ENCODE measurements at places on chromosomes 6 and 20.

DNA sequence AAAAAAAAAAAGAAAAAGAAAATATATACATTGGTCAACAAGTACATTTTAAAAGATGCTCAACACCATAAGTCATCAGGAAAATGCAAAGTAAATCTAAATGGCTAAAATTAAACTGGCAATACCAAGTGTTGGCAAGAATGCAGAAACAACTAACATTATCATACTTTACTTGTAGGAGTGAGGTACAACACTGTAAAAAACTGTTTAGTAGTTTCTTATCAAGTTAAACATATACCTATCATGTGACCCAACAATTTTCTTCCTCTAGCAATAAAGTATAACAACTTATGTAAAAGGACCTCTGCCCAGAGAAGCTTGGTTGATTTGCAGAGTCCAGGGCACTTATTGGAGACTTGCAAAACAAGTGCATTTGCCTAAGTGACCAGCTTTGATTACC is 40.4 kb downstream of the LMBRD1 start:
- no peak for DNase-seq

- peak; percentile 14 for DNase-seq
Observed at GRCh38 chr6:169583886-169584541, 117.8 kb downstream of the WDR27 start.

GRCh38 chr6:126072172-126072571 is 85.8 kb downstream of the TRMT11 start:
- no peak for DNase-seq

DNA sequence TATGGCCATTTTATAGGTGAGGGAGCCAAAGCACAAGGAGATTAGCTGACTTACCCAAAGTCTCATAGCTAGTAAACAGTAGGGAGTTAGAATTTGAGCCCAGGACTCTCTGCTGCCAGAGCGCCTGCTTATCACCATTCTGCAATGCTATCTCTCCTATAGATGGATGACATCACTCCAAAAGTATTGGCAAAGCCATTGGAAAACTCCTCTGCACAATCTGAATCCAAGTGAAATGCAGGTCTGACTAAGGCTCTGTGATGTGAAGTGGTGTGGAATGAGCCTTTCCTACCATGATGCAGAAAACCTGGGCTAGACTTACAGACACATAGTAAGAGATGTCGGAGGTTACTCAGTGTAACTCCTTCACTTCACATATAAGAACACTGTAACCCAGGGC is 106.3 kb downstream of the GRM1 start:
- no peak for DNase-seq

DNA sequence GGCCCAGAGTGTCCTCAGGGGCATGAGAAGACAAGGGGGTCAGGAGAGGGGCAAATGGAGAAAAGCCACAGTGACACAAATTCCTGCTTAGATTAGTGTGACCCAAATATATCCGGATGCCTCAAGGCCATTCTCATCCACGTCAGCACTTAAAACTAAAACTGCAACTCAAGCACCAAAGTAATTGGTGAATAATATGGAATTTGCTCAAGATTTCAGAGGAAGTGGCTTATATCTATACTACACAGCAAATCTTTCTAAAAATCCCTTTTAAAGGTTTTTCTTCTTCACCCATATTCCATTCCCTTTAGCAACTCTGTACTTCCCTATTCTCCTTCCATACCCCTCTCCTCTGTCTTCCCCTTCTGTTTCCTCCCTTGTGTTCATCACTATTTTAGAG is 15.2 kb downstream of the DEF6 start:
- no peak for DNase-seq

GRCh38 chr6:150667977-150668716 is 68.5 kb downstream of the PLEKHG1 start:
- DNase-seq, result no peak

GRCh38 chr20:55232647-55233046 is 757.3 kb downstream of the DOK5 start:
- DNase-seq, result no peak

GRCh38 chr6:3039384-3039783 is 28.9 kb upstream of the RIPK1 start:
- no peak for DNase-seq

GRCh38 chr20:10067321-10067720 is 32.5 kb downstream of the ANKEF1 start:
- DNase-seq, result no peak

DNA sequence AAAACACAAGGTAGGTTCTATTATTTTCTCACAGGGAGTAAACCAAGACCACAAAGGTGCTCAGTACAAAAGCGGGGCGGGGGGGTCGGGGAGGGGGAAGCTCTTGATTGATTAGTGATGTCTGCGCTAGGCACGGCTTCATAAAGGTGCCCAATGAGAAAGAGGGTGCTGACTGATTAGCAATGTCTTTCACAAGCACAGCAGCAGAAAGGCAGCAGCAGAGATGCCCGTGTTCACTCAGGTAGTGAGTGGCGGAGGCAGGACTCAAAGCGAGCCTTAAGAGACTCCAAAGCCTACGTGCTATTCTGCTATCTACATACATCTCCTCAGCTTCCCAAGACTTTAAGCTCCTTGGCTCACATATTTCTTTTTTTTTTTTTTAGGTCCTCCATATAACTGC is 20.3 kb downstream of the NFATC2 start:
- DNase-seq, result no peak

DNA sequence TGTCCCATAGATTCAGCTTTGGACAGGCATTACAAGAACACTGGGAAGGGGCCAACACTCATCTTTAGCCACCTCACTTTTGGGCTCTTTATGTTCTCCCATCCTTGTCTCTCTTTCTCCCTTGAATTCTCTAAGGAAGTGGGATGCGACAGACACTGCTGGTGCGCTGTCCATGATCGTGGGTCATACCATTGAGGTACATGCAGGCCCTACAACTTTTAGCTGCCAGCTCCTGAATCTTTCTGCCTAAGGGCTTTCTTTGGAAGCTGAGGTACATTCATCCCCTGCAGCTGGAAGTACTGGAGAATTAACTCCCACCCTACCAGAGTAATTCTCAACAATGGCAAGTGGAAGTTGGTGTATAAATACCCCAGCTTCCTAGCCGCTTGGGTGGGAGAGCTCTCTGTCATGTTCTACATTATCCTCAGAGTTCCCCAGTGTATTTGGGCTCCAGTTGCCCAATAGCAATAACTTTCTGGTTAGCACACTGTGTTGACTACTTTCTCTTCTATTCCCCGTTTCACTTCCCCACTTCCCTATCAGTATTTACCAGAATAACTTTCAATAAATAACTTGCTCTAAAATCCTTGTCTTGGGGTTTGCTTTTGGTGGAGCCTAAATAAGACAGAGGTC is 309.4 kb upstream of the RNF24 start:
- no peak for DNase-seq

DNA sequence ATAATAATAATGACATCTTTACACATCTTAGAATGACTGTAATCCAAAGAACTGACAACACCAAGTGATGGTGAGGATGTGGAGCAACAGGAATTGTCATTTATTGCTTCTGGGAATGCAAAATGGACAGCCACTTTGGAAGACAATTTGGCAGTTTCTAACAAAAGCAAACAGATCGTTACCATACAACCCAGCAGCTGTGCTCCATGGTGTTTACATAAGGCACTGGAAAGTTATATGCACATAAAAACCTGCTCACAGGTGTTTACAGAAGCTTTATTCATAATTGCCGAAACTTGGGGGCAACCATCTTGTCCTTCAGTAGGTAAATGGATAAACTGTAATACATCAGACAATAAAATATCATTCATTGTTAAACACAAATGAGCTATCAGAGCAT is 18.3 kb upstream of the ASF1A start:
- no peak for DNase-seq

DNA sequence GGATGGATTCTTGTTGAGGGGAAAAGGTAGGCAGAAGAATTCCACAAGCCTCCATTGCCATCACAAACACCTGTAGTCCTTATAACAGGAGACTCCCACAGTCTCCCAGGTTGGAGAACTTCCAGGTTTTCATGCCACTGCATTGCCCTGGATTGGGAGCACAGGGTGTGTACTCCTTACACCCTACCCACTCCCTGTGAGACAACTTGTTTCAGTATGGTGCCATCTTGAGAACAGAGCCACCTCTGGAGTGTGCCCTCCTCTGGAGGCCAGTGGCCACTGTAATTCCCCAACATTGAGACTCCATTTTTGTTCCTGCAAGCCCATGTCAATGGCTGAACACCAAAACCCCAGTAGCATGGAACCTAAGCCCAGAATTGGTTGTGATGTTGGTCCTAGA is 123.5 kb upstream of the LAMA2 start:
- DNase-seq, result no peak

- DNase-seq, result no peak
Observed at GRCh38 chr6:125806813-125807212, 16.1 kb downstream of the NCOA7 start.

DNA sequence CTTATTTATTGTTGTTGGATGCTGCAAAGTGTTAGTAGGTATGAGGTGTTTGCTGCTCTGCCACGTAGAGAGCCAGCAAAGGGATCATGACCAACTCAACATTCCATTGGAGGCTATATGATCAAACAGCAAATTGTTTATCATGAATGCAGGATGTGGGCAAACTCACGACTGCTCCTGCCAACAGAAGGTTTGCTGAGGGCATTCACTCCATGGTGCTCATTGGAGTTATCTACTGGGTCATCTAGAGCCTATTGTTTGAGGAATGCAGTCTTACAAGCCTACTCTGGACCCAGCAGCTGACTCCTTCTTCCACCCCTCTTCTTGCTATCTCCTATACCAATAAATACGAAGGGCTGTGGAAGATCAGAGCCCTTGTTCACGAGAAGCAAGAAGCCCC is 12.1 kb downstream of the MICB start:
- no peak for DNase-seq

DNA sequence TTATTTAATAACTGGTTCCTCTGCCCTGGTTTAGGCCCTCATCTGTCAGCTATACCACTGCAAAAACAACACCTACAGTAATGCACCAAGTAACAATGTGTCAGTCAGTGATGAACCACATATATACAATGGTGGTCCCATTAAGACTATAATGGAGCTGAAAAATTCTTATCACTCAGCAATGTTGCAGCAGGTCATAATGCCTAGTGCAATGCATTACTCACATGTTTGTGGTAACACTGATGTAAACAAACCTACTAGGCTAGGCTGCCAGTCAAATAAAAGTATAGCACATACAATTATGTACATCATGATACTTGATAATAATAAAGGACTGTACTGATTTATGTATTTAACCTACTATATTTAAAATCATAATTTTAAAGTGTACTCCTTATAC is 31.3 kb downstream of the RARS2 start:
- no peak for DNase-seq

- DNase-seq, result no peak
Observed at GRCh38 chr20:9329355-9330101, 184.9 kb upstream of the LAMP5 start.

GRCh38 chr6:20409427-20409971 is 7.8 kb downstream of the E2F3 start:
- peak; percentile 27 for DNase-seq

DNA sequence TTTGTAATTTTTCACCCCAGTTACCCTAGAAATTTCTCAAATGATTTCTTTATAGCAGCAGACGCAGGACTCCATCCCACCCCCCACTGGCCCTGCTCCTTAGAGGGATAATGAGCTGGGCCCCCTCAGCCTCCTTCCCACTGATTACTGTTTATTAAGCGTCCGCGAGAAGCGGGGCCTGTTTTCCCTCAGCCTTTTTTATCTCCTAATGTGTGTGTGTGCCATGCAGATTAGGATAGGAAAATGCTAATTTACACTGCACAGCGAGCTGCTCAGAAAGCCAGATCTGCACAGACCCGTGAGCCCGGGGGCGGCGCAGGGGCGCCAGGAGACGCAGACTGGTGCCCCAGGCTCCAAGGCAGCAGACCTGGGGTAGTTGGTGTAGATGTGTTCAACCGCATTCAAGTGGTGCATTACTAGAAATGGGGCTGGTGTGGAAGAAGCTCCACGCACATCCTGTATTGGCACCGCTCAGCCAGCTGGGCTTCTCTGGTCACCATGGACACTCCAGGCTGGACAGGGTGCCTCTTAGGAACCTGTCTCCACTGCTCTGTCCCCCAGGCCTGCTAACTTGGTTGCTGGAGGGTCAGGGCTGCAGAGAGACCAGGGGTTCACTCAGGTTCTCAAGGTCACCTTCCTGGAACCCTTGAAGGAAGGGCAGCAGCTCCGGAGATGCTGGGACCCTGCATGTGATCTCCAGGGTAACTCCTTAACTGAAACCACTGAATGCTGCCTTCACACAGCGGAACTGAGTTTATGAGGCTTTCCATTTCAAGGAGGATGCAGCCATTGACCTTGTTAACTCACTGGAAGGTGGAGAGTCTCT is 256.3 kb downstream of the ERMARD start:
- no peak for DNase-seq

DNA sequence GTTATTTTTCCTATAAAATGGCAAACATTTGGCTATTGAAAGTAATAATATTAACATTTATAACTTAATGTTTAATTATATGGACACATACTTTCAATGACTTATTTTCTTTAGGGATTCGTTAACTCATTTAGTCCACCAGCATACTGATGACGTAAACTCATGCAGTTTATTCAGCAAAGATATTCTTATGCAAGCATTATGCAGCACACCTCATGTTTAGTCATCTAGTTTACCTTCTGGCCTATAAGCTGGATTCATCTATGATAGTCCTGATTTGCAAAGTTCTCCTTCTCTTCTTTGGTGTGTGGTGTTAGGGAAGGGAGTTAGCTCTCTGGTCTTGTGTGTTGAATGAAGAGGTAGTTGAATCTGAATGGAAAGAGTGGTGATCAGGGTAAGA is 60.0 kb downstream of the OR2J2 start:
- DNase-seq, result no peak

DNA sequence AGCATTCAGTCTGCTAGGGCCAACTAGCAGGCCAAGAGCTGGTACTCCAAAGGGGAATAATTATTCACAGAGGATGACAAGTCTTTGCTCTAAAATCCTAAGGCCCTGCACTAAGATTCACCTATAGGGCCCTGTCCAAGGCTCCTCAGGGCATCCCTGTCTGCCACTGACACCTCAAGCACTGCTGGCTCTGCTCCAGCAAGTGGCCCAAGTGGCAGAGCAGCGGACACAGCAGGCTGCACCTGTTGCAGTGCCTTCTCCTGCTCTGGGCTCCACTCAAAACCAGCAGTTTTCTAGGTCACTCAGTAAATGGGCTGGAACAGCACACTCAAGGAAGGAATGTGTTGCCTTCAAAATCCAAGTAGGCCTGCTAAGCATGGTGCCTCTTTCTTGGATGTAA is 36.4 kb upstream of the SMOC2 start:
- no peak for DNase-seq

DNA sequence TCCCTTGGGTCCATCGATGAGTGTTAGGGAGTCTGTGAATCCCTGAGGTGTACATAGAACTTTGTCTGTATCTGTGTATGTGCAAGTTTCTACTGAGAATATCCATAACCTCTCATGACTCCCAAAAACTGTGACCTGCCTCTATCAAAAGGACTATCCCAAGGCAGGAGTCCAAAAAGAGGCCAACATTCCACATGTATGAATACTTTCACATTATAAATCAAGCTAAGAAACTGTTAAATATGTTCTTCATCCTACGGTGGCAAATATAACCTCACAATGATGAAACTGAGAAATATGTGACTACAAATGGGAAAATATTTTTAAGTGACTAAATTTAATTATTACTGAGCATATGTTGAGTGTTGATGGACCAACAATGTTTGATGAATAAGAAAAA is 16.1 kb upstream of the STX11 start:
- DNase-seq, result no peak

Data from CD4-positive, alpha-beta T cell treated with Interleukin-2 at 100 ng/mL for 4 hours (primary cell).